Stimulated activated CD8-positive, alpha-beta memory T cell treated with anti-CD3 and anti-CD28 coated beads, Interleukin-7, amount 100 ng/mL, for 4 hours (primary cell): ENCODE measurements at places on chromosomes 6 and 20.

GRCh38 chr6:34383656-34384320 lies 8.7 kb downstream of the NUDT3 start:
- DNase-seq, result no peak

- no peak for DNase-seq
These were observed 86.9 kb downstream of the TBC1D32 start for GRCh38 chr6:121247386-121247785.

- no peak for DNase-seq
These were observed 48.9 kb downstream of the VTA1 start for GRCh38 chr6:142195862-142196541.

DNA sequence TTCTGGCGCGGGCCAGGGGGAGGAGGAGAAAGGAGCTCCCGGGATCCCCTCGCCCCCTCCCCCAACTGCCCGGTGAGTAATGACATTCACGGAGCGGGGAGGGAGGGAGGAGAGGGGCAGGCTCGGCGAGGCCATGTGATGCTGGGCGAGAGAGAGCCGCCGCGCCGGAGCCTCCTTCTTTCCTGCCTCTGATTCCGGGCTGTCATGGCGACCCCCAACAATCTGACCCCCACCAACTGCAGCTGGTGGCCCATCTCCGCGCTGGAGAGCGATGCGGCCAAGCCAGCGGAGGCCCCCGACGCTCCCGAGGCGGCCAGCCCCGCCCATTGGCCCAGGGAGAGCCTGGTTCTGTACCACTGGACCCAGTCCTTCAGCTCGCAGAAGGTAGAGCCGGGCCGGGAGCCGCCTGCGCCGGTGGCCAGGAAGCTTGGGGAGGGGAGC lies at the start of gene GDAP1L1:
Gene GDAP1L1 (plus strand): TSS at position 178 of the 441 bp plus-strand sequence. CDS start 27 bp downstream, at position 205.
- DNase-seq, result no peak

GRCh38 chr6:3819161-3820110 lies 29.7 kb upstream of the FAM50B start:
- DNase-seq, result no peak

- DNase-seq, result no peak
These were observed 489.0 kb downstream of the CDKAL1 start for GRCh38 chr6:21023210-21023609.

GRCh38 chr6:31676322-31676903 lies 4.5 kb downstream of the LY6G5C start:
- DNase-seq, result no peak

DNA sequence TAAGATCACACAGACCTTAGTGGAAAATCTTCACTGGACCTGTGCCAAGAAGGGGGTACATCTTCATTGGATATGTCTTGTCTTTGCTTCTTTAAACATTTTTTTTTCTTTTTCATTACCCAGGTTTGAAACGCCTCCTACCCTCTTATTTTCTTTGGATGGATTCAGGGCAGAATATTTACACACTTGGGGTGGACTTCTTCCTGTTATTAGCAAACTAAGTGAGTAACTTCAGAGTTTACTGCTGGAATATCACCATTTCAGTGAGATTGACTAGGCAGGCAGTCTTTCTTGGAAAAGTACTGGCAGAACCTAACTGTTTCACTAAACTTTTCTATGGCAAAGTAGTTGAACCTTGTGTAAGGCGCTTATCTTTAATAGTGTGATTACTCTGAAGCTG lies 47.0 kb downstream of the ENPP1 start:
- no peak for DNase-seq

DNA sequence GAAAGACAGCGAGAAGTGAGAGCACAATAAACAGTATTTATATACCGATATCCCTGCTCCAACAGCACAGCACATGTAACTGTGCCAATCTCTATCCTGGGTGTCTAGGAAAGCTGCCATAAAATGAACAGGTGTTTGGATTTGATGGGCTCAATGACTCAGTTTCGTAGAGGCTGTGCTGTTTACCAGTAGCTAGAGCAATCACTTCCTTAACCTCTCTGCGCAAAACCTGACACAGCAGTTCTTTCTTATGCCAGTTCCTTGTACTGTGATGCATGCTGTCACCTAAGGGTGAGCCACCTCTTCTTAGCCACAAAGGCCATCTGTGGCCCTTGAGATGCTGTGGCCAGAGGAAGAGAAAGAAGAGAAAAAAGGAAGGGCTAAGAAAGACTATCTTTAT lies 59.3 kb downstream of the SHPRH start:
- DNase-seq, result no peak

DNA sequence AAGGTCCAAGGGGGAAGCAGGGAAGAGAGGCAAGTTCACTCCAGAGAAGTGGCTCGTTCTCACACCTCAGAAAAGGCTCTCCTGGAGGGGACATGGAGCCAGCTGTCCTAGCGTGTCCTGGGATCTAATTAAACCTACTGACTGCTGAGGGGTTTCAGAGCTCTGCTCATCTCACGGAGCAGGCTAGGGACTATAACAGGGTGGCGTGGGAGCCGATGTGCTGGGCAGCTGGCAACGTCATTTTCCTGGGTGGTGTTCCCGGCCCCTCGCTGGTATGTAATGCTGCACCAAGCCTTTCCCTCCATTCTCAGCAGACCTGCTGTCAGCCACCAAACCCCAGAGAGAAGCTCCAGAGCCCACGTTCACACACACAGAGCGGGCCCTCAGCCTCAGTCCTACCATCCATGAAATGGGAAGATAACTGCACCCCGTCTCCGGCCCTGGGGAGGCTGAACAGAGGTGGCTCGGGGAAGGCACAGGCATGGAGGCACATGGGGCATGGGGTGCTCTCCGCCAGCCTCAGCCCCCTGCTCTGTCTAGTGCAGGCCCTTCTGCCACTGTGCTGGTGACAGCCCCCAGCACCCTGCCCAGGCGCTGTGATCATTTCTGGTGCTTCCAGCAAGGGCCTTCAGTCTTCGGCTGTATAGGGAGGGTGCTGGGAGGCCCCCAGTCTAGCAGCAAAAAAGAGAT lies 1.9 kb downstream of the CST7 start:
- no peak for DNase-seq

DNA sequence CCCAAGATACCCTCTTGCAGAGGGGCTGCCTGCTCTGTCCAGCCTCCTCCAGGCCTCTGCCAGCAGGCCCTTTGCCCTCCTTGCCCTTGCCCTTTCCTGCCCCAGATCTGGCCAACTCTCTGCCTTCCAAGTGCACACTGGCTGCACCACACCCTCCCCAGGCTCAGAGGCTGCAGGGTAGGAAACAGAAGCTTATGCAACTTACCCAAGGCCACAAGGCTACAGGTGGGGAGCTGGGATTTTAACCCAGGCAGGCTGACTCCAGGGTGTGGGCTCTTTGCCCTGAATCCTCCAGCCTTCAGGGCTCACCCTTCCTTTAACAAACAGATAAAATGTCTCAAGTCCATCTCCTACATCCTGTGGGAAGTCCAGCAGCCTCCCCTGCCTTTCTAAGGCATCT lies 14.5 kb upstream of the TRAF3IP2 start:
- DNase-seq, result no peak

DNA sequence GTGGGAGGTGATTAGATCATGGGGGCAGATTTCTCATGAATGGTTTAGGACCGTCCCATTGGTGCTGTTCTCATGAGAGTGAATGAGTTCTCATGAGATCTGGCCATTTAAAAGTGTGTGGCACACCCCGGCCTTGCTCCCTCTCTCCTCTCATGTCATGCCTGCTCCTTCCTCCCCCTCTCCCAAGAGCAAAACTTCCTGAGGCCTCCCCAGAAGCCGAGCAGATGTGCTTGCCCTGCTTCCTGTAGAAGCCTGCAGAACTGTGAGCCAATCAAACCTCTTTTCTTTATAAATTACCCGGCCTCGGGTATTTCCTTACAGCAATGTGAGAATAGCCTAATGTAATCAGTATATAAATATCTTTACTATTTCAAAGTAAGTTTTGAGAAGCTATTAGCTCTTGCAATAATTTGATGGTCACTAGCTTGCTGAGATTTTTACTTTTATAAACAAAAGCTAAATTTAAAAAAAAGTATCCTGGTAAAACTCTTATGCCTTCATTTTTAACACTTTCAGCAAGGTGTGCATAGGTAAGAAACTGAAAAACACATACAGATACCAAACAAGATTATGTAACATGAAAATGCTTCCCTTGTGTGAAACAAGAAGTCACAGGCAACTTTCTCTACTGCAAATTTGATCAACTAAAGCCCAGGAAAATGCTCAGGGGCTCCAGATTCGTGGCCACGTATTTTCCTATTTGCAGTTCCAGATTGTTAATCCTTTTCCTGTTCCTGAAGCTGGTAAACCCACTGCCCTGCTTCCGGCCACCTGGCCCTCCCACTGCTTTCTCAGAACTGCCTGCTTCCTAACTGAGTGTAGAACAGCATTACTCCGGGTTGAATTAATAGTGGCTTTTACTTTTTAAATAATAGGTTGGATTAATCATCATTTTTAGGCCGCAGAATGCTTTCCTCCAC lies 395.1 kb upstream of the CNR1 start:
- no peak for DNase-seq

DNA sequence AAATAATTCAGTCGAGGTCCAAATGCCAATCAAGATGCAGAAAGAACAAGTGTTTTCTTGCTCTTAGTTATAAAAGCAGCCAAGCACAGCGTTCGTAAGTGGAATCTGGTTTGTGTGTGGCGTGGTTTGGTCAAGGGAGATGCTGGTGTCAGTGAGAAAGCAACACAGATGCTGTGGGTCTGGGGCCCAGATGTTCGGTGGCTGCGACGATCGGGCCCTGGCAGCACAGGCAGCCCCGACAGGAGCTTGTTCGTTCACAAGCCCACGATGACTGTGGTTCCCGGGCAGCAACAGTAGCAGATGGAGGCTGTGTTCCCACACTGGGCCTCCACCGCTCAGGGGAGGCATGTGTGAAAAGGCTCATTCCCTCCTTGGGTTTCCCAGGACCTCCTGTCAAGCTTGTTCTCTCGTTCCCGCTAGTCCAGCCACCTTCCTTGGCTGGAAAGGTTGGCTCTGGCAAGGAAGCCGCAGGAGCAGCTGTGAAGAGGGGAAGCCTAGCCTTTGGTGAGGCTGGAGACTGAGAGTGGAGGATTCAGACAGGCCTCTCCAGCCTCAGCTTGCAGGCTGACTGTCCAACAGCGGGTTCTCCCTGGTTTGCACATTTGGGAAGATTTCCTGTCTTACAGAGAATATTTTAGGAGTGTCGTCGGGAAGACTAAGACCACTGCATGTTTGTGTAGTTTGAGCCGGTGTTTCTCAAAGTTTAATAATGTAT lies 304.7 kb downstream of the QKI start:
- DNase-seq, result no peak

DNA sequence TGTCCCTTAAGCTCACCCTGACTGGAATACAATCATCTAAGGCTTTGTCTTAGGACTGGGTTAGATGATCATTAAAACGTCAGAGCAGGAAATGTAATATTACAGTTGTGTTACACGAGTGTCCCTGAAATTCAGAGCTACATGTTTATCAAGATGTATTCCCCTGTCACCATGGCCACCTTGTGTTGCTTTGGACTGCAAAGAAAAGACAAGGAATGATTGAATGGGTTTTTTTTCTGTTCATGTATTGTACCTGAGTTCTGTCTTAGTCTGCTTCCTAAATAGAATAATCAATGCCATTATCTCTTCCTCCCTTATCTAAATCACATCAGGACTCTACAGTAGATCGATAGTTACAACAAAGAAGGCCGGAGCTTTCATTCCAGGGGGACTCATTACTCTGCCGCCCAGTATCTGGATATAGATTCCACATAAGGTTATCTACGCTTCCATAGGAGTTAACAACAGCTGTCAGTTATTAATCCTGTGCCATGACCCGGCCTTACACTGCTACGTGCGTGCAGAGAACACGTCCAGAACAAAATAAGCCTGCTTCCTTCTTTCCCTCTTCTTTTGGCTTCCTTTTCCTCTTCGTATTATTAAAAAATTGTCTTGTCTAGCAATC lies 274.1 kb upstream of the SASH1 start:
- DNase-seq, result no peak

GRCh38 chr6:71067816-71068215 lies 111.0 kb upstream of the B3GAT2 start:
- DNase-seq, result no peak

GRCh38 chr6:104887350-104887749 lies 27.6 kb upstream of the HACE1 start:
- DNase-seq, result no peak

DNA sequence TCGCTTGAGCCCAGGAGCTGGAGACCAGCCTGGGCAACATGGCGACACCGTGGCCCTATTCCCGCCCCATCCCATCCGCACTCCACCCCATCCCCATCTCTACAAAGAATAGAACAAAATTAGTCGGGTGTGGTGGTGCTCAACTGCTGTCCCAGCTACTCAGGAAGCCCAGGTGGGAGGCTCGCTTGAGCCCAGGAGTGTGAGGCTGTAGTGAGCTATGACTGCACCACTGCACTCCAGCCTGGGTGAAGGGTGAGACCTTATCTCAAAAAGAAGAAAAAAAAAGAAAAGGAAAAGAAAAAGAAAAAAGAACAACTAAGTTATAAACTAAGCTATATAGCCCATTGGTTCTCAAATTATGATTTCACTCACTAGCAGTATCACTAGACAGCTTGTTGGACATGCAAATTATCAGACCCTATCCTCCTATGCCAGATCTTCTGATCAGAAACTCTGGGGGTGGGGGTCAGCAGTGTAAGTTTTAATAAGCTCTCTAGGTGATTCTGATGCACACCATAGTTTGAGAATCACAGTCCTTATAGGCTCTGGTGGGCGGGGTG lies 491 bp upstream of the ITCH start:
- DNase-seq, result no peak

GRCh38 chr6:32176476-32177182 lies 745 bp upstream of the AGPAT1 start:
- no peak for DNase-seq

DNA sequence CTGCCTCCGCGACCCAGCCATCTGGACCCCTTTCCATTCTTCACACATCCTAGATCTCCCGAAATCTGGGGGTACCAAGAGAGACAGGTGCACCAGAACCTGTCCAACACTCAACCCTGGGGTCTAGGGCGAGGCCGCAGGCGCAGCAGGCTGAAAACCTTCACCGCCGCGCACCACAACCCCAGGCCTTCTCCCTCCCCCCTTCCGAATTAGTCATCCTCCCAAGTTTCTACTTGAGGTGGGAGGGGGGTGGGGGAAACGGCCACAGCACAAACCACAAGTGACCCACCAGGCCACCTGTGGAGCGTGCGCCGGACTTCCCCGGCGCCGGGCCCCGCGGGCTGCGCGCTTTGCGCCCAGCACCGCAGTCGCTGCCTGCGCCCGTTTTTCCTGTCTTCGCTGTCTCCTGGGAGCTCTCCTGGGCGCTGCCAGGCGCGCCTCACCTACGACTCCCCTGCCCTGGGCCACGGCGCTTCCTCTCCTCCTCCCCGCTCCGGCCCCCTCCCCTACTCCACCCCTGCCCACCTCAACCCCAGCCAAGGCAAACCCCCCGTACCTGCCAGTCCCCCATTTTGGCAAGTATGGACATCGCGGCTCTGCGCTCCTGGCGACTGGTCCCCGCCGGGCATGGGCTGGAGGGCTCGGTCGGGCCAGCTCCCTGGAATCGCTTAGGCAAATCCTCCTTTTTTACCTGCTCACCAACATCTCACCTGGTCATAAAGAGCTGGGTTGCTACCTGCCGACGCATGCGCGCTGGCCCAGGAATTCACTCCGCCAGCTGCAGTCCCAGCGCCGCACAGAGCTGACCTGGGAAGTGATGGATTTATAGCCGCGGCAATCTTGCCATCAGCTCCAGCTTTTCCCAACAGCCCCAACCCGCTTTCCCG lies 4.2 kb upstream of the TFAP2A start:
- no peak for DNase-seq

GRCh38 chr6:167047554-167047953 lies 48.4 kb downstream of the CEP43 start:
- DNase-seq, result no peak
